Activated CD4-positive, alpha-beta T cell treated with anti-CD3 and anti-CD28 coated beads, Interleukin-2, Interleukin-6, amounts not matched to agents 100 ng/mL and 50 ng/mL, durations not matched to agents 16 hours and 8 hours (primary cell): ENCODE measurements at places on chromosomes 5 and 9.
A peak's percentile ranks its signal among the peaks of the same experiment; 100 is the strongest.

DNA sequence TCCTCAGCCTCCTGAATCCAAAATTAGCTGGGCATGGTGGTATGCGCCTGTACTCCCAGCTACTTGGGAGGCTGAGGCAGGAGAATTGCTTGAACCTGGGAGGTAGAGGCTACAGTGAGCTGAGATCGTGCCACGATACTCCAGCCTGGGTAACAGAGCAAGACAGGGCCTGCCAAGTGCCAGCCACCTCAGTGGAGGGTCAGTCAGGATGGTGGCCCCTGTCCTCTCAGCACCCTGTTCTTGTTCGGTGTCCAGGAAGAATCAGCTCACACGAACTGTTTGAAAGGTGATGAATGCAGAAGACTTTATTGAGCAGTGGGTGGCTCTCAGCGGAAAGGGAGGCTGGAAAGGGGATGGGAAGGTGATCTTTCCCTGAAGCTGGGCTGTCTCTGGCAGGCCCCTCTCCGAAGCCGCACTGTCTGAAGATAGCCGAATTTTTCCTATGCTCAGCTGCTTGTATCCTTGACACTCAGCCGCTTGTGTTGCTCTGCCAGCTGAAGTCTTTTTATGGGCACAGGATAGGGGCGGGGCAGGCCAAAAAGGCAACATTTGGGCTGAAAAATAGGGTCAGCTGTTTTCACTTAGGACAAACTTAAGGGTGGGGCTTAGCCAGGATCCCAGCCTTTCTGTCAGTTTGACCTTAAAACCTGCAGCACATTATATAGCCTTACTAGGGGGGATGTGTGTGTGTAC is 50.9 kb downstream of the UBE2R2 start:
- DNase-seq: no peak

DNA sequence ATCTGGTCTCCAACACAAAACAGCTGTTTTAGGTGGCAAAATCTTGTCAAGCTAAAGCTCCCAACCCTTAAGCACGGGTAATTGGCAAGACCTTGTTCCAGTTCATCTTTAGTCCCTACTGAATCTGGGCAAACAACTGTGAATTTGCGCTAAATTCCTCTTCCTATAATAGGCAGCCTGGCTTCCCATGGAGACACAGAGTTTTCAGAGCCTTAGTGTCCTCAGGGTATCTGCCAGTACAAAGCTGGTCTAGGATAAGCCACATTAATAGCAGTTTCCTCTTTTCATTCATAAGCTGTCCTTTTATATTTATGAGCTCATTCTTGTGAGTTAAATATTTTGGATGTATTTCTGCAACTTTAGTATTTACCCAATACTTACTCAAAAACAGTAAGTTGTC is 59.5 kb downstream of the FGF10 start:
- DNase-seq: no peak

- DNase-seq: no peak
These were observed 74.4 kb upstream of the ATP10B start for GRCh38 chr5:160926428-160926827.

- no peak for DNase-seq
These were observed 140.9 kb downstream of the RPS23 start for GRCh38 chr5:82137205-82137604.

GRCh38 chr5:20694121-20694520 is 706.1 kb upstream of the CDH18 start:
- DNase-seq: no peak

DNA sequence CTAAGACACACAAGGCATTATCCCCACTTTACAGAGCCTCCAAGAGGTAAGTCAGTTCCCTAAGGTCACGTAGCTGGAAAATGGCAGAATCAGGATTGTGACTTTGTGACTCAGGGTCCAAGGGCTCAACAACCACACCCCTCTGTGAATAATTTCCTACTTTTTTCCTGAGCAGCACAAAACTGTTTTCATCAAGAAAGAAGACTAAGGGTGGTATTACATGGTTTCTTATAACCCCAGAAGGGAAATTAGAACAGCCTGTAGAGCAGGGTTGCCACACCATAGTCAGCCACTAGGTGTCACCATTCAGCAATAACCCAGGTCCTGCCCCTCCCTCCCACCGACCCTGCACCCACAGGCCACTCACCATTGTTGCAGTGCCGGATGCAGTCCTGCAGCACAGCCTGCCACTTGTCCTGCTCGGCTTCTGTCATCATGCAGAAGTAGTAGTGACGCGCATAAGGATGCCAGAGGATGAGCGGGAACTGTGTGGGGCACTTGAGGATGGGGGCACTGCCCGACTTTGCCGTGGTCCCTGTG is 72.1 kb downstream of the LRSAM1 start:
- peak; percentile 32 for DNase-seq

GRCh38 chr5:81963544-81963943 is 8.3 kb upstream of the ATG10 start:
- no peak for DNase-seq

GRCh38 chr5:20974426-20974825 is 986.4 kb upstream of the CDH18 start:
- DNase-seq: no peak

- peak; percentile 23 for DNase-seq
These were observed 84.9 kb downstream of the RGS3 start for GRCh38 chr9:113548221-113549041.

DNA sequence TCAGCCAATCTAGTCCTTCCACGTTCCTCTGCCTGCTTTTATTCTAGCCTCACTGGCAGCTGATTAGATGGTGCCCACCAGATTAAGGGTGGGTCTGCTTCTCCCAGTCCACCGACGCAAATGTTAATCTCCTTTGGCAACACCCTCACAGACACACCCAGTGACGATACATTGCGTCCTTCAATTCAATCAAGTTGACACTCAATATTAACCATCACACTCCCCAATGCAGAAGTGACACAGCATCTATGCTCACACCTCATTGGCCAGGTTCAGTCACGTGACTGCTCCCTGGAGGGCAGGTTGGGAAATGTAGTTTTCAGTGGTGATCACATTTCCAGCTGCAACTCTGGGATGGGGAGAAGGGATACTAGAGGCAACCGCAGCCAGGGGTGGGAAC is 13.0 kb downstream of the SUSD3 start:
- peak; percentile 40 for DNase-seq

DNA sequence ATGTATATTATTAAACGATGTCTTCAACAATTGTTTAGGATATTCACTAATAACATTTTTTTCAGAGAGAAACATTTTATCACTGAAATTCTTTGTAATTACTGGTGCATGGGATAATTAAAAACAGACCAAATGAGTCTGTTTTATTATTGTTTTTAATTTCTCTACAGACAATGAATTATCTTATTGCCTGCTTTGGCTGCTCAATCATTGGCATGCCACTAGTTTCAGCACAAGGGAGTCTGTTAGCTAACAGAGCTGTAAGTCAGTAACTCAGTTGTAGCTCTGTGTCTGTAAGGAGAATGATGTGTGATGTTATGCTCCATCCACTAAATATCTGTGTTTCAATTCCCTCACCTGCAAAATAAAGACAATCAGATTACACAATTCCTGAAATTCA is 443.9 kb downstream of the PRR16 start:
- no peak for DNase-seq

- peak; percentile 44 for DNase-seq
These were observed 683 bp downstream of the DBN1 start for GRCh38 chr5:177472460-177473442.

DNA sequence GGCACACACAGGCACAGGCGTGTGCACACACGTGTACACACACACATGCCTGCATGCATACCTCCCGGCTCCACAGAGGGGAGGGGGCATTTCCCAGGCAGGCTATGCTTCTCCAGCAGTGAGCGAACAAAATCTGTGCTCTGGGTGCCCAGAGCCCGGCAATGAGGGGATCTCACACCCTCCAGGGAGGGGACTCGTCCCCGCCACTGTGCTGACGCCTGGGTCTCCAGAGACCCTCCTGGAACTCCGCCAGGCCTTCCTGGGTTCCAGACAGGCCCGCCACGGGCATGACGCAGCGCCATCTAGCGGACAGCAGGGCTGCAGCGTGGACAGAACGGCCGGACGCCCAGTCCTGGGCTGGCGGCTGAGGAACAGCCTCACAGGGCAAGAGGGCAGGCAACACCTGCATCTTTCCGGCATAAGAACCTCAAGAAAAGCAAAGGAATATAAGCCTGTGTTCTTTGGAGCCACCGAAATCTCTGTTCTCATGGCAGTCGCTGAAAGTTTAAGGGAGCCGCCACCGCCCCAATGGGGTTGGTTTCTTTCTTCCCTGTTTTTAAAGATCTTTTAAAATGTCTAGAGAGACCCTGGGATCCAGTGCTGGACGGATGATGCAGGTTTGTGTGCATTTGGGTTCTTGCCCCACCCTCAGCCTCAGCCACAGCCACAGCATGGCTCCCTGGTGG is 135.6 kb upstream of the PPP1R26 start:
- DNase-seq: peak; percentile 68

DNA sequence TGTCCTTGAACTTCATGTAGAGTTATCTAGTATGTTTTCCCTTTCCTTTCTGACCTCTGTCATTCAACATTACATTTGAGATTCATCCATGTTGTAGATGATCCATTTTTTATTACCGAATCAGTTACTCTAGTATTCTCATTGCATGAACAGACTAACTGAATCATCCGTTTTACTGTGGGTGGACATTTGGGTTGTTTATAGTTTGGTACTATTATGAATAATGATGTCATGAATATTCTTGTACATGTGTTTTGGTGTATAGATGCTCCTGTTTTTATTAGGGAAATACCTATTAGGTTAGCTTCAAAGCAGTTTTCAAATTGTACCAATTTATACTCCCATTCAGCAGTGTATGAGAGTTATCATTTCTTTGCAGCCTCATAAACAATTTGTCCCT is 94.3 kb upstream of the NIPAL4 start:
- no peak for DNase-seq
